CMK (cell line): ENCODE measurements at places on chromosomes 1 and 21.

GRCh38 chr1:3435666-3436065, 18.8 kb upstream of the ARHGEF16 start:
- no peak for DNase-seq

DNA sequence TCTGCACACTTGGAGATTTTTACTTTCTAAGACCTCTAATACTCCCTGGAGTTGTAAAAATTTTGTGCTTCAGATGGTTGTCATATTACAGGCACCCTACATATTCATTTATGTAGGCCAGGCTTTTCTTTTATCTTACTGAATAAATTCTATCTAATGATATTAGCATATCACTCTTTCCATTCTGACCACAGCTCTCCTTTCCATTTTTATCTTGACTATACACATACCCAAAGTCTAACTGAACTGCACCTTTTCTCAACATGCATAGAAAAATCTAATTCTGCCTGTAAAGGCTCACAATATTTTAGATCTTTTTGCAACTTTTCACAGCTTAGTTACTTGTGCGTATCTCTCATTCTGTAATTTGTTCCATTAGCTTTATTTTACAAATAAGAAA, 52.7 kb upstream of the TSHB start:
- no peak for DNase-seq

GRCh38 chr1:54229281-54229891, 29.4 kb downstream of the MRPL37 start:
- peak; percentile 71 for DNase-seq

DNA sequence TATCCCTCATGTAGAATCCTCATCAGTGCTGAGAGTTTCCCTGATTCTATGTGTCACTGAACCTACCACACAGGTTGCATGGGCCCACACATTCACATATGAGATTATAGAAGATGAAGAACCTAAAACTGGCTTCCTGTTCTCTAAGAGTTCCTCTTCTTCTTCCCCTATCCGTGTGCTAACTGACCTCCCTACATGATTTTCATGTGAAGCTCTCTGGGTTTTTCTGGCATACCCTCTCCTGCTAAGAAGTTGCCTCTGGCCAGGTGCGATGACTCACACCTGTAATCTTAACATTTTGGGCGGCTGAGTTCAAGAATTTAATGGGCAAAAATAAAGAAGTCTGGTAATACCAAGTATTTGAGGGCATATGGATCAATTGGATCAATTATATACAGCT, 5.5 kb upstream of the CD244 start:
- no peak for DNase-seq

DNA sequence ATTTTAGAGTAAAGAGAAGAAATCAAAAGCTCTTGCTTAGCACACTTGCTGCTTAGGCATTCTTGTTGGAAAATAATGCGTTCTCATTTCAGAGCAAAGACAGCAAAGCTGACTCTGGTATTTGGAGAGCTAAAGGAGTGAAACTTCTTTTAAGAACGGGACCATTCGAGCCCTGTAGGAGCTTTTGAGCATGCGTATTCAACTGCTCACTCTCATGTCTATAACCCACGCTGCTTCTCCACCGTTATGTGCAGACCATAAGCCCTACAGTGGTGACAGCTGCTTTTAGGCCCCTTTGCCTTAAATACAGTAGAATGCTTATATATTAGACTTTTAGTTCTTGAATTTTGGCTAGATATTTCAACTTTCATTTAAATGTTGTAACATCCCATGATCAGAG, 214.2 kb upstream of the CACYBP start:
- DNase-seq = no peak

- DNase-seq = no peak
These were observed 6.8 kb upstream of the SLAMF1 start for GRCh38 chr1:160653620-160654016.

DNA sequence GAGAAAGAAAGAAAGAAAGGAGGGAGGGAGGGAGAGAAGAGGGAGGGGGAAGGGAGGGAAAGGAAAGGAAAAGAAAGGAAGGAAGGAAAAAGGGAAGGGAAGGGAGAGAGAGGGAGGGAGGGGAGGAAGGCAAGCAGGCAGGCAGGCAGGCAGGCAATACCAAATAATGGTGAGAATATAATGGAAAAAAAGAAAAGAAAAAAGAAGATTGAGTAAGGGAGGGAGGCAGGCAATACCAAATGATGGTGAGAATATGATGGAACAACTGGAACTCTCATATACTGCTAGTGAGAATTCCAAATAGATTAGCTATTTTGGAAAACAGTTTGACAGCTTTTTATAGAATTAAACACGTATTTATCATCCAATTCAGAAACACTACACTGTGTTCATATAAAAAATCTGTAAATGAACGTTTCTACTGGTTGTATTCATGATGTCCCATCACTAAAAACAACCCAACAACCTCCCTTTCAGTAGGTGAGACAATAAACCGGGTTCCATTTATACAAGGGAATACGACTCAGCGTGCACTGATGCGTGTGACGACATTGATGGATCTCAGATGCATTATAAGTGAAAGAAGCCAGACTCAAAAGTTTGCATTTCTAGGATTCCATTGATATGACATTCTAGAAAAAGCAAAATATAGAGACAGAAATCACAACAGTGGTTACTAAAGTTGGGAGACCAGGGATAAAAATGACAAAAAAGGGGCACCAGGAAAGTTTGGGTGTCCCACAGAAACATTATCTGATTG, 226.4 kb downstream of the DSCAM start:
- DNase-seq = no peak

DNA sequence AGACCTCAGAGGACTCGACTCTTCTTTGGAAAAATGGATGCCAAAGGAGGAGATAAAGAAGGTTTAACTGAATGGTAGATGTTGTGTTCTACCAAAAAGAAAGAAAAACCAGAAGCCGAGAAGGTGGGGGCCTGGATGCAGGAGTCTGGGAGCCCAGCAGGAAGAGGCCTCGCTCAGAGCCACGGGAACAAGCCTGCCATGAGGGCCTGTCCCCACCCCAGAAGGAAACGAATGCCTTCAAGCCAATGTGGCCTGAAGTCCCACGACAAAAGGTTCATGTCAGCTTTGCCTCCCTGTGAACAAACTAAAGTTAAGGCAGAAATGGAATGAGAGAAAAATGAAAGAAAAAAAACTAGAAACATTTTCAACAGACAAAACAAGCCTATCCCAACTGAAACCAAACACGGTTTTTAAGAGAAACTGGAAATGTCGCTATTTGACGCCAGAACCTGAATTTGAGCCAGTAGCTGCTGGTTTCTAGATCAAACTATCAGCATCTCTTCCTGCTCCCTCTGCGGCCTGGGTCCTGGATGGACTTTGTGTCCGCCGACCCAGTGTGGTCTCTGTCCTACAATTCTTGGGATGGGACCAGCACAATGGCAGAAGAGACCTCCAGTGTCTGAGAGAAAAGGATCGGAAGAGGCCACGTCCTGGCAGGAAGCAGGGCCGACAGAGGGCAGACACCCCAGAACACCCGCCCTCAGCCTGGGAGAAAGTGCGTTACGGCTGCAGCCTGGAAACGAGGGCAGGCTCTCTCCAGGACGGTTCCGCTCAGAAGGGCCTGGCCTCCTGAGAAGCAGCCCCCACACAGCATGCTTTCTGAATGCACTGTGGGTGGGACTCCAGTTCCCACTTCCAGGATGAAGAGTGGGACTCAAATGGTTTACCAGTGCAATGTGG, 35.2 kb downstream of the SLC45A1 start:
- DNase-seq = no peak
